ENCODE measurements at places on chromosomes 2 and 18.

- no peak for DNase-seq
These were observed 306.7 kb upstream of the MMADHC start for GRCh38 chr2:149894226-149894625.

DNA sequence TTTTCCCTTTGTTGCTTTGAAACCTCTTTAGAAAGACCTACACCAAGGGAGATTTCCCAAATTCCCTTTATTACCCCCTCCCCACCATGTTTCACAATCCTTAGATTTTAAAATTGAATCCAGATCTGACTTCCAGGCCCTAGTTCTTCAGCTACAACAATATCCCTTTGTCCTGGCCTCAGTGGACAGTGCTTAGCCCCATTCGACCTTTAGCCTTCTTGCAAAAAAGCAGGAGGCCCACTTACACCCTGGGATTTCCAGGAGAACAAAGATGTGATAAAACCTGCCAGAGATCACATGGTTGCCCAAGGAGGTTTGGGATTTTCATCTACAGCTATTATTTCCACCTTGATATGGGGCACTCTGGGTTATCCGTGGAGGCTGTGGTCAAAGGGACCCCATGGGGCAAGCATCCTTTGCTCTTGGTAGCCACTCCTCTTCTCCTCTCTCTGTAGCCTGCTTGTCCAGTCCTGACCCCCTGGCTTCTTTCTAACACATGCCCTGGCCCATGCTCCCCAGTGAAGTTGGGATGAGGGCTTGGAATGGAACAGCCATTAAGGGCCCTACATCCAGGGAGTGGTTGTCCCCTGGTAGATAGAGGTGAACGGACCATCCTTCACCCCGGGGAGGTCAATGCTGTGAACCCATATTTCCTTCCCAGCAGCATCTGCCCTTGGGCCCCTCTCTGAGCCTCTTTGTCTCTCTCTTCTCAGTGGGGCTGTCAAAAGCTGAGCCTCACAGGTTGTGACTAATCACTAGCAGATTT, 267.4 kb downstream of the DYSF start:
- DNase-seq, result no peak

GRCh38 chr2:27211241-27211942, 449 bp upstream of the ATRAID start:
- no peak for DNase-seq

- DNase-seq, result no peak
These were observed 80.1 kb upstream of the SMIM21 start for GRCh38 chr18:75507636-75508035.

DNA sequence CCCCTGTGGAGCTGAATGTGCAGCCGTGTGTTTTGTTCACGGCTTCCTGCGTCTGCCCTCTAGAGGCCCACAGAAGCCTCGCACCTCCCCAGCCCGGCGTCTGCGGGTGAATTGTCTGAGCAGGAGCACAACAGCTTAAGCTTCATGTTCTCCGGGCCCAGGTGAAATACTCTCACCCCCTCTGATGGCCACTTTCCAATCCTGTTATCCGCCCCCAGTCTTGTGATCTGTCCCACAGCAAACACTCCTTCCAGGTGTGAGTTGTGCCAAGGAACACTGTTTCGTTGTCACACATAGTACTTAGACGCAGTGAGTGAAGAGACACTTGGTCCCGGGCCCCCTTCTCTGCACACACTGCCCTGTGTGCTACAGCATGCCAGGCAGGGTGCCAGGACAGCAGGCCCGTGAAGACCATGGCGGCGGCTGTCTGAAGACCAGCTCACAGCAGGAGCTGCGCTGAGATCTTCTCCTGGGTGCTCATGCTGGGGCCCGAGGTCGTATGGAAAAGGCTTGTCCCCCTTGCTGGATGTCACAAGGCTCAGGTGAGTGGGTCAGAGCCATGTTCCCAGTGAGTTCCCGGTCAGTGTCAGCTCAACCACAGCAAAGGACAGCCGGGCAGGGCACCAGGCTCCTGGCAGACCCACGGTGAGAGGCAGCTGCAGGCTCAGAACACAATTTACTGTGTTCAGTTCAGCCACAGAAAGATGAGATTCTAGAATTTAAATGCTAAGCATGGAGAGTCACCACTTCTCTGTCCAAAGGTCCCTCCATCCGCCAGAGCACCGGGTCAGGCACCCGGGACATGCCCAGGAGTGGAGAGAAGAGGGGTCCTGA, 6.8 kb upstream of the PXDN start:
- DNase-seq, result peak; percentile 29

DNA sequence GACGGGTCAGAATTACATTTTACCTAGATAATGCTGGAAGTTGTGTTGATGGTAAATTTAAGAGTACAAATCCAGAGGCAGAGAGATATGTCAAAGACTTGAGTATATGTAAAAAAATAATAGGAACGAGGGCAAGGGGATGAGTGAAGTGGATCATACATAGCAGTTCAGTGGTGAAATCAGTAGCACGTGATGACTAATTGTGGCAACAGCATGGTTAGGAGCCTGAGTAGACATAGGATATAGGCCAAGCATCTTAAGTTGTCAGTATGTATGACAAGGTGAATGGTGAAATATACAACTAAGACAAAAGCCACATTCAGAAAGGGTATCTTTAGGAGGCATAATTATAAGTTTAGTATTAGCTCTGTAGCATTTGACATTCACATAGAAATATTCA, 826.5 kb upstream of the PIK3C3 start:
- no peak for DNase-seq

DNA sequence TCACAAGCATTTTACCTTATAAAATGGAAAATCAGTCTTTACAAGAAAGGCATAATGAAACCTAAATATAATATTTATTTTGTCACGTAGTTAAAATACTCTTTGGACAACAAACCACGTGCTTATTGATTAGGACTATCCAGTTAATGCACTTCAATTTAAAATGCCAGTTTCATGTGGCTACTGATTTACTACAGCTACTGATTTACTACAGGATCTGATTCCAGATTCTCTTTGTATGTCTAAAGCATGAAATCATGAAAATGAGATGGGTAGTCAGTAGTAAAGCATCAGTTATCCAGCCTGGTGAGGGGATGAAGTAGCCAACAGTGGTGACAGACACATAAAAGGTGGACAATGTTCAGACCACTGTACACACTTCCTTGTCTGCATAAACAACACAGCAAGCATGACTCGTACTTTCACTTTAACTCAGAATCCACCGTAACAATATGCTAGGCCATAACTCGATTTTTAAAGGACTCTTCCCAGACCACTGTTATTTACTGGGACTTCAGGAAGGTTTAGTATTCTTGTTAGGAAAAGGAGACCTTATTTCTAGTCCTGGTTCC, 24.9 kb downstream of the ACAA2 start:
- DNase-seq, result no peak

GRCh38 chr2:166074430-166074829, 53.4 kb downstream of the SCN1A start:
- DNase-seq, result no peak

DNA sequence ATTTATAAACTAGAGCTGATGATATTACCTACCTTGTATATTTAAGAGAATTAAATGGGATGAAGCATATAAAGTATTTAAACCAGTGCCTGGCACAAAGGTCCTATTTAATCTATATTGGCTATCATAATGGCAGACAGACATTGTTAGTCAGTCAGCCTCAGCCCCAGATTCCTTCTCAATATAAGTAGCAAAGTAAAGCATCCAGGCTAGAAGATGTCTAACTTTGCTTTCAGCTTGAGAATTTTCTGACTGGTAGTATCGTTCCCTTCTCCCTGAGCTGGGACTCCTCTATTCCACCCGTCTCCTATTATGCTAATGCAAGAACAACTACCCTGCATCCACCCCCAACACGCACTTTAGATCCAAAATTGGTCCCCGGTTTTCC, 215.7 kb upstream of the SIX2 start:
- DNase-seq, result no peak

DNA sequence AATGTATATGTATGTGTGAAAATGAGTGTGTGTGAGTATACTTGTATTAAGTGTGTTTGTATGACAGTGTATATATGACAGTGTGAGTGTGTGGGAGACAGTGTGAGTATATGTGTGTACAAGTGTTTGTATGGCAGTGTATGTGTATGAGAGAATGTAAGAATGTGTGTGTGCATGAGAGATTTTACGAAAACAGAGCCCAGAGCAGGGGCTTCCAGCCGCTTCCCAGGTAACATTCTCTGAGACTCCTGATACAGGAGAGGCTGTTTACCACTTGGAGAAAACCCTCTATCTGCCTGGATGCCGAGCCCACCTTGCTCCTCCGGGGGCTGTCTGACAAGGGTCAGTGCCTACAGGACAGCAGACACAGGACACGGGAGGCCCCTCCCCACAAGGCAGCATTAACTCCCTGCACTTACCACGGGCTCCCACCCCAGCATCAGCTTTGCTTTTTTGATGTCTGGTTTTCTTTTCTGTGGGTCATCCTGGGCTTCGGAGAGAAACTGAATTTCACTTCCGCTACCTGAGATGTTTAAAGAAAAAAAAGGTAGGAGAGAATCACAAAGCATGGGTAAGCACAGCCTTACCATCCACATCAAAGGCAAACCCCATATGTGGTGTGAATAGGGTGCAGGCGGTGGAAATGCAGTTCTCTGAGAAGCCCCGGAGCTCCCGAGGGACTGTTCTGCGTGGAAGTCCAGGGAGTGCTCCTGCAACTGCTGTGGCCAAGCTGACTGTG, 97.6 kb downstream of the UXS1 start:
- no peak for DNase-seq

DNA sequence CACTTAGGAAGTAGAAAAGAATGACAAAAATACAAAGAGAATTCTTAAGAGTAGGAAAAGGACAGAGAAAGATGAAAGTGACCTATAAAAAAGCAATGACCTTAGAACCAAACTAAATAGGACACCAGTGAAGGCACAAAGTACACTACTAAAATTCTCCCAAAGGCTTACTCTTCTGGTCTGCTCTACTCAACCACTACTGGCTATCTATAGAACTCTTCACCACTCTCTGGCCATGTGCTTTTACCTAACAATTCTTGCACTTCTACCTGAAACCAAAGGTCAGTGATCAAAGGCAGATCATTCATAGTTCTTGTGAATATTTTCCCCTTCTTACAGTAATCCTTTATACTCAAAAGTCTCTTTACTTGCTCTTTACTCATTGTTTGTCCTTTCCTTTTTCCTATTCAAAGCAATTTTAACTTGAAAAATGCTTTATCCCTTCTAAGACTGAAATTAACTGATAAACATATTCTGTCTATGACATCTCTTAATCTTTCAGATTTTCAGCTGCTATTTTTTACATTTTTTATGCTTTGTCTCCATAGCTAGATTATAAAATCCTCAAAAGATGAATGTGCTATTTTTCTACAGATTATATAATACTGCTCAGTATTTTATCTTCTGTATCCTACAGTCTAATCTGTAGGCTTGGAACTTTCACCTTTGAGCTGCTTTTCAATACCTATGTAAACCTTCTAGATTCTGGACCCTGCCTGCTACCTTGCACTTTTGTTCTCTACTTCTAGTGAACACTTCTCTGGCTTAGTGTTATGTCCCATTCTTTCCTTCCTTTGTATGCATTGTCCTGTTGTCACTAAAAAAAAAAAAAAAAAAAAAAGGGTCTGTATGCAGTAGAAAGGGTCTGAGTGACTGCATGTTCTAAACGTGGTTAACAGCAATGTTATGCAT, 64.6 kb downstream of the NCKAP1 start:
- DNase-seq, result no peak

GRCh38 chr2:188022389-188022788, 269.3 kb upstream of the GULP1 start:
- DNase-seq, result no peak

DNA sequence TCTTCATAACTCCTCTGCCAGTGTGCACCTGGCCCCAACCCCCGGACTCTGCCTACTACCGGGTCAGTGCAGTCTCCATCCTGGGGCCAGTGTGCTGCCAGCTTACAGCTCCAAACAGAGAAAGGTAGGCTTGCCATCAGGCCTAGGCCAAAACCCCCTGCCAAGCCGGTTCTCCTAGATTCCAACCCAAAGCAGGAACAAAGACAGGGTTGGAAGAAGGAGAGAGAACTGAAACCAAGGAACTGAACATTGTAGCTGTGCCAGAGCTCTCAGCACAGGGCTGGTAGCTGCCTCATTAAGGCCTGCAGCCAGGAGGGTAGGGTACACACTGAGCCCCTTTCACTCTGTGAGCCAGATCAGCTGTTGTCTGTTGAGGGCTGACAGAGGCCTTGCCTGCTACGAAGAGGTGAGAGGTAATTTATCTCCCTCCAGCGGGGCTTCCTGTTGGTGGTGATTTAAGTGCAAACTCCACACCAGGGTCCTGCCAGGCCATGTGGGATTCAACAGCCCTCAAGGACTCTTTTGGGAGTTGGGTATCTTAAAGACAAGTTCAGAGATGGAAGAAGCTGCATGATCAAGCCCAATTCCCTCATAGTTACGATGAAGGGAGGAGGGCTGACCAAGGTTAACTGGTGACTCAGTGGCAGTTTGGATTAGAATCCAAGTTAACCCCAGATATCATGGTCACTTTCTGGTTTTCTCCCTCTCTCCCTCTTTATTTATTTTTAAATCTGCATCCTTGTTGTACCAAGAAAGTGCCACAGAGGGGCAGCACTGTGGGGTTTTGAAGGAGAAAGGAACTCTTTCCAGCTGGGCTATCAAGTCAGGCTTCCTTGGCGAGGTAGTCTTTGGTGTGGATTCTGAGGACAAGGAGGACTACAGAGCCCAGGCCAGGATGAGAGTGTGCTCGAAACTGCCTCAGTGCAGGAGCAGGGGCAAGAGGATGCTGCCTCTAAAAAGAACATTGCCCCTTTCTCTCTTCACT, 48.1 kb downstream of the CYRIA start:
- no peak for DNase-seq

DNA sequence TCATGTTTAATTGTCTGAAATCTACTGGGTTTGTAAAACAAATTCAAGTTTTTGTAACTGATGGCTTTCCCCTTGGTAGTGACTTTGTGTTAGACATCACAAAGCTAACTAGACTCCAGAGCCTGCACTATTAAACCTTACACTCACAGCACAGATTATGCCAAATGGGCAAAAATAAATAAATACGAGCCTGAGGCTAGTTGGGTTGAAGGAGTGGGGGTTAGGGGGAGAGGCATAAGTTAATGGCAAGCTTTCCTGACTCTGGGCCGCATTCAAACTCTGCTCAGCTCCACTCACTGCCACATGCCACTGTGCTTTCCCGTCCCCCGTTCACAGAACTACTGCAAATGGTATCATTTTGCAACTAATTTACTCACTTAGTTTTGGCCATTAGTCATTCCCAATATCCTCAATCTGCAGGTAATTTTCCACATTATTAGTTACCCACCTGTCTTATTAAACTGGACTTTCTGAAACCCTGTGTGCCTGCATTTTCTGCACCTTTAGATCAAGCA, 1079.9 kb upstream of the PIK3C3 start:
- DNase-seq, result no peak

GRCh38 chr2:162257425-162257824, 14.2 kb upstream of the FAP start:
- DNase-seq, result no peak

- DNase-seq, result no peak
These were observed 101.4 kb downstream of the PLA2R1 start for GRCh38 chr2:159961037-159961436.

DNA sequence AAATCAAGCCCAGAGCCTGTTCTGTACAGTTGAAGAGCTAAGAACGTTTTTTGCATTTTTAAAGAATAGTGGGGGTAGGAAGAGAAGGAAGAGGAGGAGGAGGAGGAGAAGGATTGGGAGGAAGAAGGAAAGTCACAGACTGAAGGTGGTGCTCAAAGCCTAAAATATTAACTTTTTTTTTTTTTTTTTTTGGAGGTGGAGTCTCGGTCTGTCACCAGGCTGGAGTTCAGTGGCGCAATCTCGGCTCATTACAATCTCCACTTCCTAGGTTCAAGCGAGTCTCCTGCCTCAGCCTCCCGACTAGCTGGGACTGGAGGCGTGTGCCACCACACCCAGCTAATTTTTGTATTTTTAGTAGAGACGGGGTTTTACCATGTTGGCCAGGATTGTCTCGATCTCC, 18.3 kb upstream of the KLHL29 start:
- DNase-seq, result no peak

Data from thoracic aorta (tissue), 2 donors.